ENCODE measurements at places on chromosomes 5 and 9.

GRCh38 chr9:130330202-130330862 lies 64.8 kb downstream of the HMCN2 start:
- no peak for DNase-seq

DNA sequence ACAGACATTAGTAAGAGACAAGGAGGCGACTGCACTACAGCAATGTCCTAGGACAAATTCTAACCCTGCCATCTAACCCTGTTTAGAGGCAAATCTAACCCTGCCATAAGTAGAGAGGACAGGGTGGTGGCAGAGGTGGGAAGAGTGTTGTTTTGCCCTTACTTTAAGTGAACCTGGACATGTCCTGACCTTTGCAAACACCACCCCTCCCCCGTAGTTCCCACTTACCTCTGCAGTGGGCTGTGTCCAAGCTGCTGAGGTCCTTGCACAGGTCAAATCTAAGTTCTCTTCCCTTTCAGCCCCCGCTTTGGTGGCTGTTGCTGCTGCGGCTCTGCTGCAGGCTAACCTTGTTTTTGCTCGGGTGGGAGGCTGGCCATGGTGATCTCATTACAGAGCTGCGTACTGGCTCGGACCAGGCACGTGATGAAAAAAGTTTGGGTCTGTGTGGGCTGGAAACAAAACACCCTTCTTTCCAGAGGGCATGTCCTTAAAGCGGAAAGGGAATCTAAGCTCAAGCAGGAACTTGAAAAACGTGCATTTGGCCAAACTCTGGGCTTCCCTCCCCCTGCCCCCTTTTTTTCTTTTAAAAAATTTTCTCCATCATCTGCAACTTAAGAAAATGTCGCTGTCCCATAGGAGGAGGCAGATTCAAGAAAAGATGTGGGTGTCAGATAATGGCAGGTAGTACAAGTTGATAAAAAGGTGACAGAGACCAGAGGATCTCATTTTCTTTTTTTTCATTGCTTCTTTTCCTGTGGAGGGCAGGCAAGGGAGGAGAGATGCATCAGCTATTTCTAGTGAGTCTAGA lies at the start of gene FAXDC2:
Gene FAXDC2 (minus strand): TSS at position 349 of the 808 bp plus-strand sequence. CDS start 12,425 bp downstream, outside the sequence.
- no peak for DNase-seq

DNA sequence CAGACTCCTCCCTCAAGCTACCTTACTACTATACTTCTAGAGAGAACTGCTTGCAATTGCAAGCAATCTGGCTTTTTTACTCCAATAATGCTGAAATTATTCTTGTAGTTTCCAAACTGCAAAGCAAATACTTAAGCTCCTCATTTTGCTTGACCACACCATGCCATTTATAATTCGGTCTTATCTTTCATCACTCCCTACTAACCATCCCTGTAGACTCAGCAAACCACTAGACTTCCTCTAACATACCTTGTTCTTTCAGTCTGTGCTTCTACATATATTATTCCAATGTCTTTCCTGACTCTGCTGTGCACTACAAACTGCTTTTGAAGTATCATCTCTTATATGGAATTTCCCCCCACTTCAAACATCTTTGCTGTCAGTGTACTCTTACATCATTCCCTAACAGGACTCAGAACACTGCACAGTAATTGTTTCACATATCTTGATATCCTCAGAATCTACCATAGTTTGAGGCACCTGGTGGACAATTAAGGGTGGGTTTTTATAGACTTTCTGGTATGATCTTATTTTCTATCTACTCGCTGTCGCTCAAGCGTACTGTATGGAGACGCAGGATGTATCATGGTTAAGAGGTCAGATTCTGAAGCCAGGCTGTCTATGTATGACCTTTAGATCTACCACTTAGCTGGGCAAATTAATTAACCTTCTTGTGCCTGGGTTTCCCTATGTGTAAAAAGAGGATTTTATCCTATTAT lies 2.8 kb downstream of the IL6ST start:
- DNase-seq: no peak

DNA sequence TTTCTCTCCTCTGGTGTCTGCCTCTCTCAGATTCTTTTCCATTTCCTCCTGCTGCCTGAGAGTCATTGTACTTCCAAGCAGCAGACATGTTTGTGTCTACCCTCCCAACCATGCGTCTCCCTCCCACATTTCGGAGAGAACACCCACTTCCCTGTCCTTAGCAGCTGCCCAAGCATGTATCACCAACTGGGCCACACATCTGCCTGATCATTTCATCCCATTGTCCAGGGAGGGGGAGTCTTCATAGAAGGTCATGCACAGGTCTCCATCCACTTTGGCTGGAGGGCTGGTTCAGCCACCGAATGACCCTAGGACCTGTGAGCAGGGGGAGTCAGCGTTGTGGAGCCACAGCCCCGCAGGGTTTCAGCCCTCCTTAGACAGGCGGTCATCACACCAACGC lies 75.4 kb downstream of the MAP1B start:
- DNase-seq: no peak

Measured in stimulated activated CD8-positive, alpha-beta memory T cell treated with anti-CD3 and anti-CD28 coated beads, Interleukin-2, amount 100 ng/mL, for 1 hour (primary cell).